Right kidney (tissue), 9 donors: ENCODE measurements at places on chromosomes 5 and 9.

- no peak for DNase-seq
Observed at GRCh38 chr5:173300389-173301047, 27.7 kb downstream of the STC2 start.

DNA sequence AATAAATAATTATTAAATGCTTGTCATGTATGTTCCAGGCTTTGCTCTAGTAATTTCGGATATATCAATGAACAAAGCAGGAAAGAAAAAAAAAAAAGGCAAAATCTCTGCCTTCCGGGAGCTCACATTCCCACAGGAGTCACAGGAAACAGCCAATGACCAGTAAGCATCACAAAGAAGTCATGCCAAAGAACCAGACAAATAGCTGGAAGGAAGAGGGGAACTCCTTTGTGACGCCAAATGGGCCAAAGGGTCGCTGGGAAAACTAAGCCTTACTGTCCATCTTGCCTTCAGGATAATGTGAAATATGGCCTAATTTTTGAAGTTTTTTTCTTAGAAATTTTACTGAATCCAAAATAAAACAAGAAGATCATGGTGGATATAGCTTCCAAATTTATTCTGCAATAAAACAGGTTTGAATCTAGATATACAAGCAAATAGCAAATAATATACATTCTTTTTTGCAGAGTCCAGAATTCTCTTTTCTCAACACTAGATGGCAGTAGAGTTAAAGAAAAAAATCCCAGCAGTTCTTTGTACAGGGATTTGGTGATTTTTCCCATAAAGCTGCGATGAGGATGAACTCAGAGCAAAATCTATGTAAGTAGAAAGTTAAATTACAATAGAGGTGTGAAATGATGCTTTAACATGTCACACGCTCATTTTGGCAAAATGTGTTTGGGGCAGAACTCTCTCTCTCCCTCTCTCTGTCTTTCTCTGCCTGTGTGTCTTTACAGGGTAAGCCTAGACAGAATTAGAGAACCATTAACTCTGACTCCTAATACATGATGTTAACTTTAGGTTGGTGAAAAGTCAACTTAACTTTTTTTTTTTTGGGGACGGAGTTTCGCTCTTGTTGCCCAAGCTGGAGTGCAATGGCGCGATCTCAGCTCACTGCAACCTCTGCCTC lies 60.0 kb upstream of the TUT7 start:
- DNase-seq = peak; percentile 43

- no peak for DNase-seq
Observed at GRCh38 chr5:61084658-61085057, 77.6 kb downstream of the SMIM15 start.

DNA sequence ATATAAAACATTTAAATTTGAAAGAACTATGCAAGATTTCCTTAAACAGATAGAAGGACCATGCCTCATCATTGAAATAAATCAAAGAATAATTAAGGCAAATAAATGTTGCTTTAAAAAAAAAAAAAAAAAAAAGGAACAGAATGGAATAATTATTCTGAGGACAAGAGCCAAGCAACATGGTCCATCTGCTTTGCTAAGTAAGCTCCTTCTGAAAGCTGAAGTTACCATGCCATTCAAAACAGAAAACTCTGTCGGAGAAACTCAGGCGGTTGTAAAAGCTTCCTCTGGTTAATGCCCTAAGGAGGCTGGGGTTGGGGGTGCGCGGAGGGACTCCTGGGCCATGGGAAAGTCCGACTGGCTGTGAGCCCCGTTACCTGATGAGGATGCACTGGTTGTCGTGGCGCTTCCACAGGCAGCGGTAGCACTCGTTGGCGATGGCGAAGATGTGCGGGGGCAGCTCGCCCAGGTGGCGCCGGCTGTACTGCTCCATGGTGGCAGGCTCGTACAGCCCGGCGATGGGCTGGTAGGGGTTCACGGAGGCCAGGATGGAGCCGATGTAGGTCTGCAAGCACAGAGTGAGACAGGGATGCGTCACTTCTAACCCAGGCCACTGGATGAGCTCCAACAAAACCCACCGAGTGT lies 141.7 kb downstream of the MYO10 start:
- DNase-seq = no peak

DNA sequence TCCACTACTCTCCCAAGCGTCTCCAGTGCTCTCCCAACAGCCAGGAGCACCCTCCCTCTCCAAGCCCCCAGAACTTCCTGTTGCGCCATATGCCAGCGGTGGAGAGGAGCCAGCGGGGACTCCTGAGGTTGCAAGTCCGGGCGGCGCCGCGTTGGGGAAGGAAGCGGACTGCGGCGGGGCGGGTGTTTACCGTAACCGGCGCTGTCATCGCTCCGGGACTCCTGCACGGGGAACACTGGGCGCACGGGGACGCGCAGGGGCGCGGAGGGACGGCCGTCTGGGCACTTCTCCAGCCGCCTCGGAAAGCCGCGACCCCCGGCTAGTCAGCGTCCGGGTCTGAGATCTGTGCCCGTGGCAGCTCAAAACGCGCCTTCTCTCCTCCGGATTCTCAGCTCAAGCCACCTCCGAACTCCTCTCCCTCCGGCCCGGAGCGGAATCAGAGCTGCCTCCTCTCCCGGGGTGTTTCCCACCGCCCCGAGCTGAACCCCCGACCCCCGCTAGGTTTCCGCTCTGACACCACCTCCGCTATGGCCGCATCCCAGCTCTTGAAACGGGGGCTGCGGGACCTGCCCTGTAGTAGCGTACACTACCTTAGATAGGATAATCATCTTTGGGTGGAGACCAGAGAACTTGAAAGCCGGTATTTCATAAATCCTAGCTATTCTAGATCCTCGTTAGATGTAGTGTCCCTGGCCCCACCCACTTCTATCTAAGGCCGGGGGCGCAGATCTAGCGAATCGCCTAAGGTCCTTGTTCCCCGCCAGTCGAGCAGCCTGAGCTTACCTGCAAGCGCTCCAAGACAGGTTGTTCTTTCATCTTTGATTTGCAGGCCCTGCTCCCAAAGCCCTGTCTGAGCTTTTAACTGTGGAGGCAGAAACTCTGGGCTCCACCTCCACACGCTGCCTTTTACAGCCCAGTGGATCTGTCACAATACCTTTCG lies at the start of gene TRPM6:
Gene TRPM6 (minus strand): TSS at position 881 of the 940 bp plus-strand sequence. CDS start 65 bp downstream, at position 816.
- peak; percentile 73 for DNase-seq

GRCh38 chr9:110543631-110544051 lies 35.9 kb downstream of the SVEP1 start:
- no peak for DNase-seq

DNA sequence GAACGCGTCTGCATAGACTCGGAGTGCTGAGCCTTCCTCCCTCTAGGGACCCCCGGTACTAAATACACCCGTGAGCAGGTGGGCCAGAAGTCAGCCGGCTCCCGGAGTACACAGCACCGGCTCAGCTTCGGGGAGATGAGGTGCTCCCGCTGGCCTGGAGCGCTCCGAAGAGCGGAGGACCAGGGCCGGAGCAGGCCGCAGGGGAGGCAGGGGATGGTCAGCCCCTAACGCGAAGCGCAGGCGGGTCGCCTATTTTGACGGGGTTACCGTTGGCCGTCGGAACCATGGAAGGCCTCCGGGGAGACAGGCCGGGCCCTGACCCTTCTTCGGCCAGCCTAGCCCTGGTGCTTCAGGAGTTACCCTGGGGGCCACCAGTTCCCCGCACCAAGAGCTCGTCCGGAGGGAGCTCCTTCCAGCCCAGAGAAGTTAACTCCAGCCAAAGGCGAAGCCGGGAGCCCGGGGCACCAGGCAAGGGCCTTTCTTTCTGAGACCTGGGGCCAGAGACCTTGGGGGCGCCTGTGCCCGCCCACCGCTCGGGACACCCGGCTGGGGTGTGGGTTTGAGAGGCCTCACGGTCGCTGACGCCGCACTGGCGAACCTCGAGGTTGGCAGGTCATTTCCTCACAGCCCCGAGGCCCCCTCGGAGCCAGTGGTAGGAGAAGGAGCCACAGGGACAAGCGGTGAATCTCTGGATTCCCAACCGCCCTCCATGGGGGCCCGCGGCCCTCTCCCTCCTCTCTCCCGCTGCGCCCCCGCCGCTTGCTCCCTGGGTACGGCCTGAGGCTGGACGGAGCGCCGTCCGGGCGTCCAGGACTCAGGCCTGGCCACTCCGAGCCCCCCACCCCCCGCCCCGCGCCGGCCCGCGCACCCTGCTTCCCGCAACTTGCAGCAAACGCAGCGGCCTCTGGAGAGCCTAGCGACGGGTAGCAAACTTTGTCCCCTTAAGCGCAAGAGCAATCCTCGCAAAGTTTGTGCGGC lies 3.4 kb upstream of the IRX4 start:
- DNase-seq = no peak

GRCh38 chr5:126094991-126095390 lies 328.2 kb upstream of the GRAMD2B start:
- no peak for DNase-seq
